EL (cell line): ENCODE measurements at places on chromosomes 12 and 14.

DNA sequence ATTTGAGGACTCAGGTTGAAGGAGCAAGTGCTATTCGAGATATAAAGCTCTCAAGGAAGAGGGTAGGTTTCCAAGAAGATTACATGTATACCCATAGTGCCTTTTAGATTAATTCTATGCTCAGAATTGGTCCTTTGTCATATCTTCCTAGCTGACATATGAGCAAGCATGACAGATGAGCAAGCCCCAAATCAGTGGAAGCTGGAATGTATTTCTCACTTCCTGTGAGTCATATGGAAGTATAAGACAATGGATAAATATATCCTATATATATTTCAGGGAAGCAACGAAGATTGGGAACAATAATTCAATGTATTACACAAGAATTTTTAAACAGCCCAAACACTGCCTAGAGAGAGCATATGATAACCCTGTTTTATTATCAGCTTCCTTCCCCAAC lies 674.1 kb upstream of the ATXN7L3B start:
- DNase-seq = peak; percentile 2

GRCh38 chr14:90556666-90557450 lies 160.0 kb downstream of the CALM1 start:
- DNase-seq = no peak

DNA sequence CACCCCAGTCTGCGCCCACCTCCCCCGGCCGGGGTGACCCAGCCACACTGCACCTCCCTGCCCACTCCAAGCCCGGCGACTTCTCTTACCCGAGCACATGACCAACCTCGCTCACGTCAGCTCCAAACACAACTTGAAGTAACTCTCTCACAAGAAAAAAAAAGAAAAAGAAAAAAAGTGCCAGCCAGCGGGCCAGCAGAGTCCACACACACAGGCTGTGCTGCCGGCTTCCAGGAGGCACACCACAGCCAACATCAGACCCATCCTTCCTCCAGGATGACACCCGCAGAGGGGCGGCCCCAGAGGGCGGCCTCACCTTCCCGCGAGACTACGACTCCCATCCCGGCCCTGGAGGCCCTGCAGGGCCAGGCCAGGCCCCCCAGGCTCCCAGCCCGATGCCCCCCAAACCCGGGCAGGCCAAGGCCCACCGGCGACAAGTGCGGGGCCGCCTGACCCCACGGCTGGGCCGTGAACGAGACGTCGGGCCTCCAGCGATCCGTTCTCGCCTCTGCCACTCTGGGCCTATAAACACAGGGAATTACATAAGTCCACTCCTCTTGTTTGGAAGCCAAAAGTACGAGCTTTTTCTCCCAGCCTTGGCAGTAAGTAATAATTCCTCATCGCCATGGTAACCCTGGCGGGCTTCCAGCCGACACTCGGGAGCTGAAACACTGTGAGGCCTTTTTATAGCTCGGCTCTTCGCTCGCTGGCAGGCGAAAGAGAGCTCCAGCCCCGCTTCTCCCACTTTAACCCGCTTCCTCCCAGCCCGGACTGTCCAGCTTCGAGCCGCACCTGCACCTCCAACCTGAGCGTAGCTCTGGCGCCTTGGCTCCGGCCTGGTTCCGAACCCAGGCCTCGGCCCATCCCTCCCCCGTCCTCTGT lies 49.1 kb downstream of the NCOR2 start:
- peak; percentile 98 for DNase-seq

DNA sequence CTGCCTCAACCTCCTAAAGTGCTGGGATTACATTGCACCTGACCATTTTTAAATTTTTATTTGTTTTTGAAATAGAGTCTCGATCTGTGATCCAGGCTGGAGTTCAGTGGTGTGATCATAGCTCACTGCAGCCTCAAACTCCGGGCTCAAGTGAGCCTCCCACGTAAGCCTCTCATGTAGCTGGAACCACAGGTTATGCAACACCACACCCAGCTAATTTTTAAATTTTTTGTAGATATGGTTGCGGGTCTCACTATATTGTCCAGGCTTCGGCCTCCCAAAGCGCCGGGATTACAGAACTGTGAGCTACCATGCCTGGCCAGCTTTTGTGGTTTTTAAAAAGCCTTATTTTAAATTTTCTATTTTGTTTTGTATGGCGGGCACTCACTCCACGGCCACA lies 2.2 kb upstream of the DRAM1 start:
- DNase-seq = no peak

GRCh38 chr14:76918782-76919394 lies 92.7 kb downstream of the LRRC74A start:
- DNase-seq = peak; percentile 99

GRCh38 chr14:104108570-104109541 lies 23.4 kb downstream of the ASPG start:
- DNase-seq = no peak

GRCh38 chr14:34489324-34489723 lies 27.3 kb upstream of the SPTSSA start:
- no peak for DNase-seq

DNA sequence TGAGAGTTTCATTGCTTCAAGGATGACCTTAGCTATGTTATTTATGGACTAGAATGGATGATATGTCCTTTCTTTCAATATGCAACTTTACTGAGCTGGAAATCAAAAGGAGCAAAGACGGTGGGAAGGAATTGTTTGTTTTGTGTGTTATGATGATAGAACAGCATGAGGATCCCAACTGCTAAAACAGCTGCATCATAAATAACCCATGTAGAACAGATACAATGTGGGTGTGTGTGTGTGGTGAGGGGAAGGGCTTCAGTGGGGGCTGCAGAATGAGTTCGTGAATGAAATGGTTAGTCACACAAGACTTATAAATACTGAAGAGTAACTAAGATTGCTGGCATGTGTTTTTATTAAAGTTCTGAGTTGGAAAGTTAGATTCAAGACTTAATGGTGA lies 80.1 kb downstream of the DACT1 start:
- DNase-seq = no peak

DNA sequence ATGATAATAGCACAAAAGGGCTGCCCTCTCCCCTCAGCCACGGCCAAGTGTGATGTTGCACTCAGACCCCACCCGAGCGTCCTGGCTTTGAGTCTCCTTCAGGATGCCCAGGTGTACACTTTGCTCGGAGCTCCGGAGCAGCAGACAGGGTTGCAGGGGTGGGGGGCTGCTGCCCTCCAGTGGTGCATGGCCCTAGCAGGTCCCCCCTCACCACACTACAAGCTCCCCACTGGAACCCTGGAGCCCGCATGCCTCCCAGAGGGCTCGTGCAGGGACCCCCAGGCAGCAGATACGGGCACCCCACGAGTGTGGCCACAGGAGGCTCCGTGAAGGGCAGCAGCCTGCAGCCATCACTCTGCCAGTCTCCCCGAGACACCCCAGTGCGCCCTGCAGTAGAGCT lies 69.9 kb upstream of the C14orf180 start:
- no peak for DNase-seq

DNA sequence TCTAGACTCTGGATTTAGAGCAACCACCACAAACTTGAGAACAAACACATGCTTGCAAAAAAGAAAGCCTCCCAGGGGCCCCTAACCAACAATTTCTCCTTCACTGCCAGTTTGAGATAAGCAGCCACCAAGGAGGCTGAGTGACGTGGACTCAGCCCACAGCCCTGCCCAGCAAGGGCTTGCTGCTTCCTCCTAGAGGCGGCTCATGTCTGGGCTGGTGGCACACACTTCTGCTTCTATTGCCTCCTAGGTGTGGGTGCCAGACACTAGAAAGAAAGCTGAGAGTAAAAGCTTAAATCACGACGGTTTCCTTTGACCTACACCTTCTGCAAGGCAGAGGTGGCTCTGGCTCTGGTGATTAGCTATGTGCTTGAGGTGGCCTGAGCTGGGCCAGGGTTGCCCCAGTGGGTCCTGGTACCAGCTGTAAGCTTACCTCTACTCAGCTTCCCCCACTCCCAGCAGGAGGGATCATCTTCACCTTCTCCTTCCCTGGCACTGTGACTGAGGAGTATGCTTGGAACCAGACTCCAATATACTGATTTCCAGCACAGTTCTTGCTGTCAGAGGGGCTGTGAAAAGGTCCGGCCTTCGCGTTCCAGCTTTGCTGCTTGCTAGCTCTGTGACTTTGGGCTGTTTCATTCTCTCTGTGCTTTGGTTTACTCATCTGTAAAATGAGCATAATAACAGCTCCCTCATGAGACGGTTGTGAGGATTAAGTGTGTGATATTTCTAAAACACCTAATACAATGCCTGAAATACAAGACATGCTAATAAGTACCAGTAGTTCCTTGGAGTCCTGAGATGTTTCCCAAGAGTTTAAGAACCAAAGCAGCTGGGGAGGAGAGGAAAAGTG lies 89.7 kb upstream of the PARP11 start:
- no peak for DNase-seq
